Activated naive CD8-positive, alpha-beta T cell treated with anti-CD3 and anti-CD28 coated beads, Interleukin-2, amount 10 ng/mL, durations not matched to agents 7 days and 5 days (primary cell): ENCODE measurements at places on chromosomes 7 and 10. TPM values are rescaled to one million over a fixed set of nuclear protein-coding genes. Genes with fewer than 3 reads are reported as not detected.
A peak's percentile ranks its signal among the peaks of the same experiment; 100 is the strongest.

GRCh38 chr7:149819141-149819960, 18.8 kb upstream of the ZNF862 start:
- no peaks in the 10 kb centered on the region for H3K36me3 ChIP-seq
- no peak overlapping the region for H3K27ac ChIP-seq
- no peak overlapping the region for H3K4me3 ChIP-seq
- DNase-seq = no peak
- H3K27me3 ChIP-seq = no peaks in the 10 kb centered on the region
- no peaks in the 10 kb centered on the region for H3K4me1 ChIP-seq

DNA sequence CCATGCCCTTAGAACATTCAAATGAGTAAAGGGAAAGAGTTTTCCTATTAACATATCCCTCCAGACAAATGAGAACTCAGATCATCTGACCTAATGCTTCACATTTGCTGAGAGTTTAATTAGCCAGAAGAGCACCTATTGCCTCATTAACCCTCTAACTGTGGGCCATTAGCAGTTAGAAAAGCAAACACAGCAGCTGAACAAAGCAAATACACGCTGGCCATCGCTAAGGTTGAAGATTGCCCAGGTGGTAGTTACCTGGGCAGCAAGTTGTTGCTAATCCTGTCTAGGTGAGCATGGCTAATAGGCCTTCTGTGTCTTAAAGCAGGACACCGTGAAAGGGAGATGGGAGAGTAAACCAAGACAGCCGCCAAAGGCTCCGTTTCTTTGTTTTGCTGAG, 49.9 kb upstream of the UCN3 start:
- no peak for DNase-seq
- H3K27me3 ChIP-seq = no peaks in the 10 kb centered on the region
- H3K27ac ChIP-seq = peak overlapping the region; percentile 73
- H3K4me1 ChIP-seq = peaks cover 44% of the 10 kb centered on the region
- H3K4me3 ChIP-seq = peak overlapping the region; percentile 11

GRCh38 chr7:118041251-118041878, 142.6 kb upstream of the LSM8 start:
- no peak overlapping the region for H3K27ac ChIP-seq
- no peaks in the 10 kb centered on the region for H3K4me1 ChIP-seq
- H3K36me3 ChIP-seq = no peaks in the 10 kb centered on the region
- peaks cover 2% of the 10 kb centered on the region for H3K27me3 ChIP-seq
- no peak overlapping the region for H3K4me3 ChIP-seq
- no peak for DNase-seq

GRCh38 chr7:16169537-16169936, 251.8 kb downstream of the CRPPA start:
- H3K4me3 ChIP-seq = no peak overlapping the region
- H3K27me3 ChIP-seq = no peaks in the 10 kb centered on the region
- no peaks in the 10 kb centered on the region for H3K36me3 ChIP-seq
- DNase-seq = no peak
- no peak overlapping the region for H3K27ac ChIP-seq
- no peaks in the 10 kb centered on the region for H3K4me1 ChIP-seq

- no peak overlapping the region for H3K27ac ChIP-seq
- H3K4me3 ChIP-seq = no peak overlapping the region
- no peaks in the 10 kb centered on the region for H3K27me3 ChIP-seq
- DNase-seq = no peak
- no peaks in the 10 kb centered on the region for H3K36me3 ChIP-seq
These were observed 469.2 kb upstream of the C7orf33 start for GRCh38 chr7:148121401-148121800.

- peaks cover 52% of the 10 kb centered on the region for H3K4me1 ChIP-seq
- peak overlapping the region; percentile 94 for H3K27ac ChIP-seq
These were observed 2.1 kb downstream of the VIM start for GRCh38 chr10:17229967-17230682.

CRTAC1 gene
- not detected for total RNA-seq
